ENCODE measurements at places on chromosomes 11 and 22. TPM values are rescaled to one million over a fixed set of nuclear protein-coding genes. Genes with fewer than 3 reads are reported as not detected.

TRIM3 gene
- 11.9 TPM for total RNA-seq

P2RX3 gene
- total RNA-seq: 0.34 TPM

MMP3 gene
- 125 TPM for total RNA-seq

KIF18A gene
- 1.9 TPM for total RNA-seq

TPH1 gene
- 1.6 TPM for total RNA-seq

C22orf42 gene
- not detected for total RNA-seq

GPHA2 gene
- total RNA-seq: not detected

OR9Q1 gene
- total RNA-seq: not detected

P2RY6 gene
- total RNA-seq: 2.2 TPM

ALDH3B1 gene
- 43.5 TPM for total RNA-seq

All from subcutaneous adipose tissue (tissue), 4 donors.